ENCODE measurements at places on chromosomes 5 and 9.

DNA sequence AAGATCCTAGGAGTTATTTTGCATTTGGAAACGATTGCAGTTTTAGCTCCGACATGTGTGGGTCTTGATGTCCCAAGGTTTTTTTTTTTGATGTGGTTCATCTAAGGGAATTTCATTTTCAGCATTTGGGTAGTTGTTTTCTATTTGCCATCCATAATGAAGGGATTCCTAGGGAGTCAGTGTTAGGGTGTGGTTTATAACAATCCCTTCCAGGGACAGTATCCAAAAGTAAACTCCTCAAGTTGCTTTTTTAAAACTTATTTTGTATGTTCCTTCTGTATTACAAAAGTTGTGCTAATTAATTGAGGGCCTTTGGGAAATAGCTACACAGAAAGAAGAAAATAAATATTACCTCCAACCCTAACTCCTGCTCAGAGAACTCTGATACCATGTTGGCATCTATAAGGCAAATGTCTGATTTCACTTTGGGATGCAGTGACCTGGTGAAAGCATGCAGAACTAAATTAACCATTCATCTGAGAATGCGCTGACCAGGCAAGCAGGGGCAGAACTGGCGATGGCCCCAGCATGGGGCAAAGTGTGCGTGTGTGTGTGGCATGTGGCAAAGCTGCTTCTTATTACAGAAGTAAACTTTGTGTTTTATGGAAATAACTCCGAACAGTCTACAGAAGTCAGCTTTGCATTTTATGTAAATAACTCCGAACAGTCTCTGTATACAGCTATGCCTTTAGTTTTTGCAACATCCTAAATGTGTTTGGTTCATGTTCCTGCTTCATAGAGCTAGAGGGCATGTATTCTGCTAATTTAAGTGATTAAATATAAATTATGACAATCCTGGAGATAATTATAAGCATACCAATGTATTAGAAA is 237.2 kb downstream of the TRPM3 start:
- no peak for DNase-seq

GRCh38 chr5:78640662-78641474 is 7.7 kb downstream of the LHFPL2 start:
- DNase-seq = no peak

GRCh38 chr5:35096216-35096615 is 48.5 kb upstream of the AGXT2 start:
- no peak for DNase-seq

- no peak for DNase-seq
Observed at GRCh38 chr9:137056739-137057415, 3.0 kb upstream of the ENTPD2 start.

DNA sequence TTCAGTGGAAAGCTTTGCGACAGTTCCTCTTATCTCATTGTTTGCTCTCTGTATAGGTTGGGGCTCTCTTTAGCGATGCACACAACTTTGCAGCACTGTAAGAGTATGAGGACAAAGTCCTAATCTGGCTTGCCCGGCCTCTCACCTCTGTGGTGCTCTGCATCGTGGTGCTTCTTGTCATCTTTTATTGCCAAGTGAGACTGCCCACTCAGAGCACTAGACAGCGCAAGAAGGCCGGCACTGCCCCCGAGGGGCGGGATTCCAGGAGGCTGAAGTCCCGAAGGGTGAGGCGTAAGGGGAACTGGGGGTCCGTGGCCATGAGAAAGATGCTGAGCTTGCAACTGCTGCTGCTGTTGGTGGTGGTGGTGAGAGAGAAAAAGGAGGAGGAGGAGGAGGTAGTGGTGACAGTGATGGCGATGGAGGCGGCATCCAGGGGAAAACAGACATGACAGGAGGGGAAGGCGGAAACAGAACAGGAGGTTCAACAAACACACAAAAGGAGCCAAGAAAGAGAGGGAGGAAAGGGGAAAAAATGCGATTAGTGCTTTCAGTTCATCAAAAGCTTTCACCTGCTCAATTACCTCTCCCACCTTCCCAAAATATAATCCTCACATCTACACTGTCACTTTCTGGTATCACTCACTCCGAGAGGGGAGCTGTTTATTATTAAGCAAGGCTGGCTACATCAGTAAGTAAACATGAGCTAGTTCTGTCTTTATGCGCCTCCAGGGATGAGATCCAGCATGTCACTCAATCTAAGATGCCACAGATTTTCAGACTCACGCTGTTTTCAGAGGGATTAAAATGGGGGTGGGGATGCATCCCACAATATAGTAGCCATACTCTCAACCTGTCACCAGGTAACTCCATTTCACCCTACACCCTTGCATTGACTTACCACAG is 55.1 kb downstream of the TLE1 start:
- no peak for DNase-seq

- no peak for DNase-seq
Observed at GRCh38 chr5:10634050-10634449, 70.2 kb downstream of the ANKRD33B start.

- DNase-seq = no peak
Observed at GRCh38 chr5:79516986-79517385, 3.1 kb upstream of the HOMER1 start.

- DNase-seq = no peak
Observed at GRCh38 chr9:85185486-85186217, 516.1 kb downstream of the NTRK2 start.

DNA sequence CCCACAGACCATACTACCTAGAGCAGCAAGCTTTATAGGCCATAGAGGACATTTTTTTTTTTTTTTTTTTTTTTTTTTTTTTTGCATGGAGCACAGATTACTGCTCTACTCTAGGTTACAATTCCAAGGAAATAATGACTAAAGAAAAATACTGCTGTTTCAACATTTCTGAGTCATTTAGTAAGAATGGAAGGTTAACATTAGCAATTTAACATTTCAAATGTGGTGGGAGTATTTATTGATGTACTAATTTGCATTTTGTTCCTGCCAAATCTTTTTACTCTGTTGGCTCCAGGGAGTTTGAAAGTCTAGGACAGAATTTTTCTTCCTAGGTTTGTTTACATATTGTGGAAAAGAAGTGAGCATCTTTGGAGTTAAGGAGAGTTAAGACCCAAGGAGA is 142.1 kb upstream of the CCDC152 start:
- no peak for DNase-seq

GRCh38 chr5:121899346-121899745 is 47.7 kb downstream of the FTMT start:
- no peak for DNase-seq

DNA sequence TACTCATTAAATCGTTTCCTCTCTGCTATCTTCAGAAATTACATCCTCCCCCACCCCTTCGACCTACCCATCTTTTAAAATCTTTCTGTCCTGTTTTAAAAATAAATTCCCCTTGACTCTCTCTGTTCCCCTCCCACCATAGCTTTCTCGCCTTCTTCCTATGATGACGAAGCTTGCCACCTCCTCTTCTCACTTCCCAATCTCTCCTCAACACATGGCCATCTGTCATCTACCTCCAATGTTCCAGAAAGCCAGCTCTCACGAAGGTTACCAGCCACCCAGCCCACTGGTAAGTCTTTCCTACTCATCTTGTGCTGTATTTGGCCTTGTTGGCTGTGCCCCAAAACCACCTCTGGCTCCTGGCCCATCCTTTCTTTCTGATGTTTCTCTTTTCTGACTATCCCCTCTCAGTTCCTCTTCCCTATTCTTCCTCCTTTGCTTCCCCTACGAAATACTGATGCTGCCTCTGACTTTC is 346.3 kb downstream of the ENC1 start:
- DNase-seq = no peak

GRCh38 chr5:180553530-180553929 is 37.8 kb downstream of the SCGB3A1 start:
- DNase-seq = no peak

DNA sequence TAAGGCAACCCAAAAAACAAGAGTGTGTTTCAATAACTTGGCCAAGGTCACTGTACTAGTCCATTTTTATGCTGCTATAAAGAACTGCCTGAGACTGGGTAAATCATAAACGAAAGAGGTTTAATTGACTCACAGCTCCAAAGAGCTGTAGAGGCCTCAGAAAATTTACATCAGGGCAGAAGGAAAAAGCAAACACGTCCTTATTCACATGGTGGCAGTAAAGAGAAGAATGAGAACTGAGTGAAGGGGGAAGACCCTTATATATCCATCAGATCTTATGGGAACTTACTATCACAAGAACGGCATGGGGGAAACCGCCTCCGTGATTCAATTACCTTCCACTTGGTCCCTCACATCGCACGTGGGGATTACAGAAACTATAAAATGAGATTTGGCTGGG is 64.3 kb upstream of the CAMK4 start:
- no peak for DNase-seq

DNA sequence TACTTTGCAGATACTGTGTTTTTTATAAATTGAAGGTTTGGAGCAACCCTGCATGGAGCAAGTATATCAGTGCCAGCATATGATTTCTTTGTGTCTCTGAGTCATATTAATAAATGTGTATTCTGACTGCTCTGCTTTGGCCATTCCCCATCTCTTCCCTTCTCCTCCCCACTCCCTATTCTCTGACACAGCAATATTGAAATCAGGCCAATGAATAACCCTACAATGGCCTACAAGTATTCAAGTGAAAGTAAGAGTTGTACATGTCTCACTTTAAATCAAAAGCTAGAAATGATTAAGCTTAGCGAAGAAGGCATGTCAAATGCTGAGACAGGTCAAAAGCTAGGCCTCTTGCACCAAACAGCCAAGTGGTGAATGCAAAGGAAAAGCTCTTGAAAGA is 82.2 kb upstream of the TLX3 start:
- DNase-seq = no peak

DNA sequence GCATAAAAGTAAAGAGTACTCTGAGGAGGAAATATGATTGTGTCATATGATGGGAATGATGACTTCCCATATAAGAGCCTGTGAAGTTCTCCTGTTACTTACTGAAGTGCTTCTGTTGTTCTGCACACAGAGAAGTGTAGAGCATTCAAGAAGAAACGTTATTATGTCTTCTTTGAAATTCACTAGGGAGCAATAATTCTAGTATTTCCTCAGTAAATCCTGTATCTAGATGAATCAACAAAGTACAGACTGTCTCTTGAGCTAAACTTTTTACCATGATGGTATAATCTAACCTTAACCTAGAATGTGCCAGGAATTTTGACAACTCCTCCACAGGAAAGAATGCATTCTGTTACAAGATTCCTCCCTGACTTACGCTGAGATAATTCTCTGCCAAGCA is 18.9 kb upstream of the GHR start:
- no peak for DNase-seq

- DNase-seq = peak; percentile 91
Observed at GRCh38 chr9:71446473-71447411, 321.6 kb downstream of the CEMIP2 start.

- DNase-seq = no peak
Observed at GRCh38 chr5:32955814-32956213, 244.7 kb downstream of the NPR3 start.

- DNase-seq = no peak
Observed at GRCh38 chr5:91166059-91166807, 216.9 kb downstream of the ARRDC3 start.

GRCh38 chr5:153513156-153513555 is 22.7 kb downstream of the GRIA1 start:
- DNase-seq = no peak

GRCh38 chr5:90898326-90899013 is 339.9 kb downstream of the ADGRV1 start:
- no peak for DNase-seq

- no peak for DNase-seq
Observed at GRCh38 chr9:12849486-12850003, 74.7 kb downstream of the LURAP1L start.

DNA sequence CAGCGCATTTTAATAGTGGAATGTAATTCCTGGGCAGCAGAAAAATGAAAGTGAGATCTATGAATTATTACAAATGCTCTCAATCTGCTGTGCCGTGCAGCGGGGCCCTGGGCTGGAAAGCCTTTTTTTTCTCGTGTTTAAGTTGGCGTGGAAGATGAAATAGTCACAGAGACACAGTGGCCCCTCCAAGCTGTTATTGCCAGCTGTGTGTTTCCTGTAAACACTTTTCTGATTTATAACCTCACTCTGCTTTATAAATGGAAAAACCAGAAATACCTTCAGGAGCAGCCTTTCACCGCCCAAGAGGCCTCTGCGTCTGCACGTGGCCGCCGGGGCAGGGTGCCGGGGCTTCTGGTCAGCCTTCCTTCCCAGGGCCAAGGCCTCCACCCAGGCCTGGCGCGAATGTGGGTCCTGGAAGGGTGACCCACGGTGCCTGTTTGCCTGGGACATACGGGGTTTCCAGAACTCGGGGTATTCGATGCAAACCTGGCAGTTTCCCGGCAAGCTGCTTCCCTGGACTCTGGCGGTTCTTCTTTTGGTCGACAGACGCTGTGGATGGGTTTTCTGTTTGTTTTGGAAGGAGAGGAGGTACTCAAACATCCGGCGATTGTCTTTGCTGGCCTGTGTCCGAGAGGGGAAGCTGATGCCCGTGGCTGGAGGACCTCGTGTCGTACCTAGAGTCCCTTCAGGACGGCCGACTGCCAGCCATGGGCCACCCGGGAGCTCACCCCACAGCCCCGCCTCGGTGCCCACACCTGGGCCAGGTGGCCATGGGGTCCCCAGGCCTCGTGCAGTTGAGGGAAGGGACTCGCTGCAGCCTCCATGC is 256.7 kb downstream of the PARP8 start:
- no peak for DNase-seq

GRCh38 chr9:91948101-91948596 is 1.9 kb downstream of the ROR2 start:
- peak; percentile 29 for DNase-seq

GRCh38 chr9:88071331-88071730 is 66.9 kb downstream of the SPATA31C2 start:
- no peak for DNase-seq

DNA sequence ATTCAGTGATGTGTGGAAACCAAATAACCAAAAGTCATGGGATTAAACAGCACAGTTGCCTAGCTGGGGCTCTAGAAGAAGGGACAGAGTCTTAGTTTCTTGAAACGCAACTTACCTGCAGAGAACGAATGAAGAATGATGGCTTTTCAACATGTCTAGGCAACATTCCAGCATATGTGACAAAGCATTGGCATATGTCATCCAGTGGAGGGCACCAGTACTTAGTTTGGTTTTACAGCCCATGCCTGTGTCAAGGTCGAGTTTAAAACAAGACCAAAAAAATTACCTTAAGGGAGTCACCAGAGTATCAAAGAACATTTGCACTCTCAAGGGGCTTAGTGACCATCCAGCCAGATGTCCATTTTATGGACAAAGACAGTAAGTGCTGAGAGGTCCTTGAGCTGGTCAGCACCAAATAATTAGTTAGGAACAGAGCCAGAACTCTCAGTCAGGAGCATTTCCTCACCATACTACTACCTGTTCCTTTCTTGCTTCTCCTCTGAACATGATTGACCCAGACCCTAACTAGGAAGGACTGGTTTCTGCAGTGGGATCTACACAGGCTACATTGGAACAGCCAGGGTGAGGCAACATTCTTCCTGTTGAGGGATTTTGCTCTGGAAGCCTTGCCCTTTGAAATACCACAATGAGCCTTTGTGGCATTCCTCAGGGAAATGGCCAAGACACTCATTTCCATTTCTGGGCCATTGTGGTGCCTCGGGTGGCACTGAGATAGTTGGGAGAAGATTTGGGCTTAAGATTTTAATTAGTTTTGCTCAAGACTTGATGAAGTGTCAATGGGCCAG is 75.4 kb upstream of the ANKH start:
- no peak for DNase-seq

- no peak for DNase-seq
Observed at GRCh38 chr5:171579976-171580411, 160.5 kb downstream of the FGF18 start.

GRCh38 chr5:59992206-59992605 is 98.7 kb upstream of the PDE4D start:
- no peak for DNase-seq

- DNase-seq = no peak
Observed at GRCh38 chr5:59062986-59063683, 480.3 kb downstream of the RAB3C start.
